ENCODE measurements at places on chromosomes 4 and X.
A peak's percentile ranks its signal among the peaks of the same experiment; 100 is the strongest.

GRCh38 chr4:189046642-189047041 is 894.0 kb upstream of the FRG1 start:
- no peak for DNase-seq

GRCh38 chr4:114561590-114561989 is 37.0 kb upstream of the UGT8 start:
- DNase-seq: no peak

DNA sequence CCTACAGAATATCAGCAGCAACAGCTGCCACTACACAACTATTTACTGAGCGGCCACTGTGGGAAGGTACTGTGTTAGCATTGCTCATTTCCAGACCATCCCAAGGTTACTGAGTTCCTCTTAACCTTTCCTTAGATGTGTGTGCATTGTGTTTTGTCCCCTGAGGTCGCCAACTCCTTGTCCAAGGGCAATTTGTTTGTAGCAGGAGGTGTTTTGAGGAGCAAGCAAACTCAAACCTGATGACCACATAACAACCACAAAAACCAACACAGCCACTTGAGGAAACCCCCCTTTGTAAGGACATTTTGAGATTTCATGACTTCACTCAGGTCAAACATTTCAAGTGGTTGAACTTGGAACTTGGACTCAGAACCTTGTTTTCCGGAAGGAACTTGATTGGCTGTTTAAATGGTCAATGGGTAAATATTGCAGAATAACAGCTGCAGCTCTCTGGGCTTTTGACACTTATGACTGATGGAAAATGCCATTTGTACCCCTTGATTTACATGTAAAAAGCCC is 122.3 kb downstream of the MID1IP1 start:
- no peak for DNase-seq

DNA sequence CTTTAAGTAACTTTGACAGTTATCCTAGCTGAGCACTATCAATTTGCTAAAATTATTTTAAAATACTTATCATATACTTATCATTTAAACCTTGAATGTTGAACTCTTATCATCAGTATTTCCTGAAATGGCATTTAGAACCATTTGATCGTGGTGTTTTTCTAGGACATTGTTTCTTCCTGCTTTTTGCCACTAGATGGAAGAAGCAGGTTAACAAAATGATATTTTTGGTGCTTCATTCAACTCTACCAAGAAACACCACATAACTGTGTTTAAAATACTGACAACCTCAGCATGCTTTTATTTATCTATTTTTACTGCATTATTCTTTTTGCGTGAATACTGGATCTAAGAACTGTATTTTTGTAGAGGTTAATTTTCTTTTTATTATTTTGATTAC is 44.6 kb downstream of the C4orf33 start:
- no peak for DNase-seq

- no peak for DNase-seq
Measured at GRCh38 chr4:159206427-159206871, 103.6 kb downstream of the RAPGEF2 start.

- DNase-seq: no peak
Measured at GRCh38 chrX:138648568-138648967, 62.9 kb downstream of the FGF13 start.

DNA sequence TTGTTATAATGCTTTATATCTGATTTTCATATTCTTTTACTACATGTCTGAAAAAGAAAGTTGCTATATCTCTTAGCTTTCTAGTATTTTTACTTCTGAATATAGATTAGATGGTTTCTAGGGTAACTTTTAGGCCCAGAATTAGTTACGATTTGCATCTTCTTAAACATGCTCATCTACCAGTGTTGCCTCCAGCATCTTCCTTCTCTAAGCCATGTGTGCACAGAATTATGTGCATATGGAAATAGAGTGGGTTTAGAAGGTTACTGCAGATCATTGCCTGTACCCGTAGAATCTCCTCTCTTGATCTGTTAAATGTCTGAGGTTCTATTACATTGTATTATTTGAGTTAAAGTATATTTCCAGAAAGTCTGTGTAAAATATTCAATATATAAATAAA is 2.5 kb upstream of the TDO2 start:
- no peak for DNase-seq

DNA sequence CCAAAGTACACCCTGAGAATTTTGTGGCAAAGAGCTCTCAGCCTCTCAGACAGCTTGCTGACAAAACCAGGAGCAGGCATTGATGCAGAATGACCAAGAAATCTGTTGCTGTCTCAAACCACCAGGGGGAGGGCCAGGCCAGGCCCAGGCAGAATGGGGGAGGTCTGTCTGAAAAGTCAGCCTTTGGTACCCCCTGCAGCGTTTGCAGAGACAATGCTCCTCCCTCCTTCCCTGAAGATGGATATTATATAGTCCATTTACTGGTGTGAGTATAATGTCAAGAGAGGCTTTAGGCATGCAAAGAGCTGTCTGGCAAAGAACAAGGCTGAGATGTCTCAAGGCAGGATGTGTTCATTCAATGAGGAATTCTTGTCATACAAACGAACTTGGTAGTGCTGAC is 52.9 kb upstream of the TRPC5OS start:
- DNase-seq: no peak

GRCh38 chr4:174449944-174450785 is 72.1 kb downstream of the HPGD start:
- no peak for DNase-seq

GRCh38 chrX:96861661-96862060 is 22.0 kb upstream of the RPA4 start:
- no peak for DNase-seq

DNA sequence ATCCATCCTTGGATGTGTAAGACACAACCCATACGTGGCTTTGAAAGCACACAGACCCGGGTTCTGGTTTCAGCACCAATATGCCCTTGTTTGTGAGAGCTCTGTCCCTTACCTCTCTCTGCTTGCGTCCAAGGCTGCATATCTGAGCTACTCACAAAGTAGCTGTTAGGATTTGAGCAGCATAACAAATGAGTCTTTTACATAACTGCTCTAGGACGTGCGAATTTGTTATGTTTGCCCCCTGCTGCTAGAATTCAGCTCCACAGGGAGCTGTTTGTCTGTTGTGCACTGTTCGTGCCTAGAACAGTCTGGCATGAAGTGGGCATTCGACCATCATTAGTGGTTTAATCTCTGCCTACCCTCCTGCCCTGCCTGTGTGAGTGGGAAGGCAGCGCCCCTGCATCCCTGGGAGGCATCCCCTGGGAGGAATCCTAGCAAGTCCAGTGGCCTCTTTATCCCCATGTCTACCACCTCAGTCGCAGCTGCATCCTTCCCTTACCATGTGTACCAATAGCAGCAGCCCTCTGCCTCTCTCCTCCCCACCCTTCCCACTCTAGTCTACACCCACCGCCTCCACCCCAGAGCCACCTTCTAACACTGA is 42.1 kb downstream of the SLC2A9 start:
- no peak for DNase-seq

GRCh38 chrX:100600758-100601157 is 16.0 kb downstream of the TNMD start:
- no peak for DNase-seq

DNA sequence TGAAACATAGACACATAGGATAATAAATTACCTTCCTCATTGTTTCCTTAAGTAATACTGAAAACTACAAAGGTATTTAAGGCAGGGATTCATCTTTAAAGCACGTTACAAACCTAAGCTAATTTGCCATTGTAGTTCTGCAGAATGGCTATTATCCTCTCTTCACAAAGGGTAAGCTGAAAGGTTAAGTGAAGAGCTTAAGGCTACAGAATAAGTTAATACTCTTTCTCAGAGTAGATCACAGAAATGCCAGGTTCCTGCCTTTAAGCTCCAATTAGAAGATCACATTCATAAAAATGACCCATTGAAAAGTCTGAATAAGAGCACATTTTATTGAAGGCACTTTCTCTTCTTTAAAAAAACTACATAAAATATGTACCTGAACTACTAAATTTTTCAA is 42.1 kb upstream of the PRDM5 start:
- no peak for DNase-seq

DNA sequence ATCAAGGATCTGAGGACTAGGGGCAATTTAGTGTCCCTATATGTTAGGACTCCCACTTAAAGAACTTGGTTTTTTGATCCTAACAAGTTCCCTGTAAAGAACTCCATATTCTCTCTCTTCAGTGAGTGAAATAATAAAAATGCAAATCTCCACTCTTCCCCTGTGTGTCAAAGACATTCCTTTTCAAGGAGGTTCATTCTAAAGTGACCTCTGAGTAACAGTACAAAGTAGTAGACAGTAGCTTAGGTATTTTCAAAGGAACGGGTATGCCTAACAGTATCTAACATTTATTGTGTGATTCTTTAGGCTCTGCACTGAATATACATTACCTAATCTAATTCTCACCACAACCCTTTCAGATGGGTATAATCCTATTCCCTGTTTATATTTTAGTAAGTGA is 58.4 kb upstream of the SCOC start:
- no peak for DNase-seq

GRCh38 chr4:177853229-177853628 is 411.0 kb upstream of the AGA start:
- DNase-seq: no peak

GRCh38 chr4:180059216-180059881 is 2183.9 kb upstream of the TENM3 start:
- no peak for DNase-seq

- DNase-seq: peak; percentile 5
Measured at GRCh38 chr4:40749717-40750460, at the start of gene NSUN7. Gene NSUN7, plus strand, starts transcription at chr4:40749955. Its CDS starts 739 bp downstream, at chr4:40750694.

- DNase-seq: no peak
Measured at GRCh38 chr4:107492566-107492965, 227.5 kb downstream of the PAPSS1 start.

GRCh38 chr4:47788126-47788525 is 49.7 kb downstream of the CORIN start:
- no peak for DNase-seq

GRCh38 chr4:139077567-139078355 is 62.2 kb downstream of the NOCT start:
- no peak for DNase-seq

DNA sequence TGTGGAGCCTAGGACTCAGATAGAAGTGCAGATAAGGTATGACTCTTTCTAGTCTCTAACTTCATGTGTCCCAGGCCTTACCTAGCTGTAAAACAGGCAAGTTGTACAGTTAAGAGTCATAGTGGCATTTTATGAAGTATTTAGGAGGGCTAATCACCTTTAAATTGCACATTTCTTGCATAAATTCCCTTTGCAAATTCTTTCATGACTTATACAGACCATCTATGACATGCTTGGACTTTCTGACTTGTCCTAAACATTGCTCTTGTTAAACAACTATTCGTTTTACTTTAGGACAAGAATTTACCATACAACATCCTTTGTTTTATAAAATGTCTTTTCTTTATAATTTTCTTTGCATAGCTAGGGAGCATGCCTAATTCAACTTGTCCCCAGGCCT is 7.8 kb upstream of the RRAGB start:
- no peak for DNase-seq

- no peak for DNase-seq
Measured at GRCh38 chrX:7108030-7108429, 39.5 kb upstream of the STS start.

GRCh38 chr4:152281822-152282221 is 254.1 kb downstream of the FBXW7 start:
- no peak for DNase-seq

All from activated gamma-delta T cell treated with Interleukin-2 at 50 U/mL for 16 hours (primary cell).